ENCODE measurements at places on chromosomes 3 and 15.

GRCh38 chr15:88397506-88397905 is 69.7 kb downstream of the MRPL46 start:
- DNase-seq, result no peak

GRCh38 chr15:94743668-94744067 is 512.3 kb downstream of the MCTP2 start:
- DNase-seq, result no peak

GRCh38 chr15:45891766-45892165 is 256.9 kb downstream of the SQOR start:
- DNase-seq, result no peak

GRCh38 chr3:71030748-71031147 is 552.8 kb downstream of the FOXP1 start:
- no peak for DNase-seq

DNA sequence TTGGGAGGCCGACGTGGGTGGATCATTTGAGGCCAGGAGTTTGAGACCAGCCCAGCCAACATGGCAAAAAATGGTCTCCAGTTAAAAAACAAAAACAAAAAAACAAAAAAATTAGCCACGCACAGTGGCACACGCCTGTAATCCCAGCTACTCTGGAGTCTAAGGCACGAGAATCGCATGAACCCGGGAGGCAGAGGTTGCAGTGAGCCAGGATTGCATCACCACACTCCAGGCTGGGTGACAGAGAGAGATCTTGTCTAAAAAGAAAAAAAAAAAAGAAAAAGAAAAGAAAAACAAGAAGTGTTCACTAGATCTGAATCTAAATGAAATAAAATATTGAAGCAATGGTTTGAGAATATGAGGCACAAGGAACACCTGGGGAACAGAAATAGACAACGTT is 36.7 kb downstream of the SLC9A9 start:
- DNase-seq, result no peak

- peak; percentile 37 for DNase-seq
Observed at GRCh38 chr3:11764931-11765363, 81.7 kb downstream of the TAMM41 start.
